ENCODE measurements at places on chromosomes 2 and 18.

DNA sequence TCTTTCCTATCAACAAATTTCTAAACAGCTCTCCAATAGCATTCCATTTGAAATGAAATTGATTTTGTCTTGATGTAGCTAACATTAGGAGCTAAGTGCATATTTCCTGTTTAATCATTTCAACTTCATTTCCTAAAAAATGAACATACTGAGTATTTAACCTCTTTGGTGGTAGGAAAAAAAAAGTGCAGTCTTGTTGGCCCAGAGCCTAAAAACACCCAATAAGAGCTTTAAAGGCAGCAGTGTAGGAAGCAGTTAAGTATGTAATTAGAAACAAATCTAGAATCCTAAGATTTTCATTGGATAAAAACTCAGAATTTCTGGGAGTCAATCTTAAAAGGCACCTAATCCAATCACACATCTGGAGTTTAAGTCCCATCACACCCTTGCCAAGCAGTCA, 71.0 kb upstream of the RBMS1 start:
- no peak for DNase-seq

GRCh38 chr2:144333143-144333555, 186.8 kb downstream of the ZEB2 start:
- DNase-seq, result no peak

- no peak for DNase-seq
Measured at GRCh38 chr2:86056590-86057331, 48.9 kb downstream of the POLR1A start.

- no peak for DNase-seq
Measured at GRCh38 chr2:142755191-142755590, 122.3 kb upstream of the KYNU start.

DNA sequence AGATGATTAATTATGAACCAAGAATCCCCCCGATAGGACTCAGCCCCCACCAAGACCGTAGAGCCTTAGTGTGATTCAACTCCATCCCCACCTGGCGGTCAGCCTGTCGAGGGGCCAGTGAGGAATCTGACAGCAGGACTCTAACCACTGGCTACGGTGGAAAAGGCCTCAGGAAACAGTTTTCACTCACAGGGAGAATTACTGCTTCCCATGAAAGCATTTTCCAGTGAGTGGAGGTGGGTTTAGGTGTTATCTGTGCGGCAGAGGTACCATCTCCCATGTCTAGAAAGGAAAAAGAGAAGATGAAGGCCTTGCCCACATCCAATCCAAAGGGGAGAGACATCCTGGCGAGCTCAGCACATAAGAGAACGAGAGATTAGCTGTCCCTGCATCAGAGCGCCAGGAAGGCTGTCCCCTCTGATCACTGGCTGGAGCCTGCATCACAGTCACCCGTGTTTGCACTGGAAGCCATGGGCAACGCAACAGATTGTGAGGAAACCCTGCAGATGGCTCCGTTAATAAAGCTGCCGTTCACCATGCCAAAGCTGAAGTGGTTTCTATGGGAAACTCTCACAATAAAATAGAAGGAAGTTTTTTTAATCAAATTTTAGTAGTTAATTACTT, 22.3 kb downstream of the COX7A2L start:
- DNase-seq, result no peak

GRCh38 chr18:35605686-35606417, 24.3 kb downstream of the GALNT1 start:
- DNase-seq, result no peak

GRCh38 chr2:23460228-23460627, 75.2 kb downstream of the KLHL29 start:
- DNase-seq, result no peak

- DNase-seq, result no peak
Measured at GRCh38 chr2:25306777-25307368, 34.9 kb downstream of the DNMT3A start.

GRCh38 chr2:120840795-120841487, 105.3 kb downstream of the GLI2 start:
- no peak for DNase-seq

GRCh38 chr18:55265984-55266383, 306.7 kb upstream of the CCDC68 start:
- DNase-seq, result no peak

DNA sequence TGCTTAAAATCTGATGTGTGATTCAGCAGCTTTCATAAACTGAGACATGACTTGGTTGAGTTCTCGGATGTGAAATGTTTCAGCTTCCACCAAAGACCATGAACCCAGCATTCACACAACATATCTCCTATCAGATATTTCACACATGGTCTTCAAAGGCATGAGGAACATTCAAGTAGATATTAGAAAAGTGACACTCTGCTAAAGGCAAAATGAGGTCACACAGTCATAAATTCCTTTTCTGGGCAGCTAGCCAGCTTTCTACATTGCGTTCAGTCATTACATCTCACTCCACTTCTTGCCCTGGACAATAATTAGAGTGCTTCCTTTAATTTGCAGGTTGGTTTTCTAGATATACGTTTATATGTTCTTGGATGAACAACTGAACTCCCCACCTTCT, 96.7 kb downstream of the GAREM1 start:
- peak; percentile 32 for DNase-seq

DNA sequence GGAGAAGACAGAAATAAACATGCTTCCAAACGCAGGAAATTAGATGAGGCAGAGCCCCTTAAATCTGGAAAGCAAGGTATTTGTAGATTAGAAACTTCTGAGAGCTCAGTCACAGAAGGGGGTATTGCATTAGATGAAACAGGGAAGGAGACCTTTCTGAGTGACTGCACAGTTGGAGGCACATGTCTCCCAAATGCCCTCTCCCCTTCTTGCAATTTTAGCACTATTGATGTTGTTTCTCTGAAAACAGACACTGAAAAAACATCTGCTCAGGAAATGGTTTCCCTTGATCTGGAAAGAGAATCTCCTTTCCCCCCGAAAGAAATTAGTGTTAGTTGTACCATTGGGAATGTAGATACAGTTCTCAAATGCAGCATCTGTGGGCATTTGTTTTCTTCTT, 33.5 kb downstream of the ZNF407 start:
- DNase-seq, result no peak

DNA sequence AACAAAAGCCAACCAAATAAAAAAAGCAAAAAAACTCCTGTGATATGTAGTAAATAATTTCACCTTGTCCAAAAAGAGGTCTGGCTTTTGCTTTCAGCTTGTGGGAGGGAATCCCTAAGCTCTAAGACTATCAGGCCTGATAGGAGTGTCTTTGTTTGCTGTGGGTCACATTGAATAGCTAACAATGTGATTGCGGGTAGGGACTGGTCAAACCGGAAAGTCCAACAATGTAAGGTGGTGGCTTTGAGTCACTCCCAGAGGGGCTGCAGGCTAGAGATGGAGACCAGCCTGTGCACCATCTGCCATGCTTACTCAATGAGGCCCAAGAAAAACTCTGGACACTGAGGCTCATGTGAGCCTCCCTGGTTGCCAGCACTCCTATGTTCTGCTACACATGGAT, 192.9 kb downstream of the TFCP2L1 start:
- DNase-seq, result peak; percentile 88

DNA sequence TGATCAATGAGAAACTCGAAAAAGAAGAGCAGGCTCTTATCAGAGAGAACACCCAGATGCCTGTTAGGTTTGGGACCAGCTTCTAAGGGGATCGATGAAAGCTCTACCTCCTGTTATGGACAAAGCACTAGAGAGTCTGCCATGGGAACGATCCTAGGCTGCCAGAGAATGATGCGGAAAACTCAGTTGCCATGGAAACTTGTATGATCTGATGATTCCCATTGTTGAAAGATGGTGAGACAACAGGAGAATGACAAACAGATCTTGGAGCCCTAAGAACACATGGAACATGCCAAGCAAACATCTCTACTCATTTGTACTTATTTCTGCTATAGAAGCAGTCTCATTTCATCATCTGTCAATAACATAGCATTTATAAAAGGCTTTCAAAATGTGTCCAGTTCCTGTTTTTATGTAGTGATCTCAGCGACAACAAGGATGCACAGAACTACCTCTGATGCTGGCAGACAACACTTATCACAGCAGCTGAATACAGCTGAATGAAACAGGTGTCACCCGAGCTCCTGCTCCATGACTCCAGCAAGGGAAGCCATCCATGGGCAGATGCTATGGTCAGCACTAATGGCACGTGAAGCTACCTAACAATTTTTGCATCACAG, 59.6 kb downstream of the NCKAP5 start:
- no peak for DNase-seq

- no peak for DNase-seq
Measured at GRCh38 chr2:148279216-148279615, 258.3 kb downstream of the MBD5 start.

DNA sequence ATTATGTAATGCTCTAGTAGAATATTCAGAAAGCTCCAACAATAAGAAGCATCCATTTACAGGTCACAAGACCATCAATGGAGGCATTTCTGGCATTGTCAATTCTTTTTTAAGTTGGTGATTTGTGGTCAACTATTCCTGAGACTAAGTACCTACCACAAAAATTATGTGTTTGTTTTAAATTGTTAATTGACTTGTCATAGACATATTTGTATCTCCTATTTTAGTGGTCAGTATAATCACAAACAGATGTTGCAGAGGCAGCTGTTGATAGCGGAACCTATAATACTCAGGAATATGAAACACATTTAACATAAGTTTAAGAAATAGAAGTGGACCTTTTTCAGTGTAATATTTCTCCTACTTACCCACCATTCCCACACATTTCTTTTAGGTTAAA, 430.1 kb downstream of the CCDC85A start:
- no peak for DNase-seq

DNA sequence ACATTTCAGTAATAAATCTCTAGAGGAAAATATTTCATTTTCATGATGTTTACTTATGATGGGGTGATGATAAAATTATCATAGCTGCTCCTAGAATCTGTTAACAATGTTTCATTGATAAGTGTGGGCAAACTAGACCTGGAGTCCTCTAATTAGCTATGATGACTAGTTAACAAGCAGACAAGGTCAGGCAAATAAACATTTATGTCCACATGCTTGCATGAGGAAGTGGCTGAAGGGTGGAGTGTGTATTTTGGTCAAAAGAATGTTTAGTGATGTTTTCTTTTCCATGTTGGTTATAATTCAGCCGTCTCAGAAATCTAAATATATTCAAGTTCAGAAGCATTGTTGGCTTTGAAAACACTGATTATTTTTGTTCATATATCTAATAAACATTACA, 99.9 kb upstream of the FN1 start:
- peak; percentile 70 for DNase-seq

DNA sequence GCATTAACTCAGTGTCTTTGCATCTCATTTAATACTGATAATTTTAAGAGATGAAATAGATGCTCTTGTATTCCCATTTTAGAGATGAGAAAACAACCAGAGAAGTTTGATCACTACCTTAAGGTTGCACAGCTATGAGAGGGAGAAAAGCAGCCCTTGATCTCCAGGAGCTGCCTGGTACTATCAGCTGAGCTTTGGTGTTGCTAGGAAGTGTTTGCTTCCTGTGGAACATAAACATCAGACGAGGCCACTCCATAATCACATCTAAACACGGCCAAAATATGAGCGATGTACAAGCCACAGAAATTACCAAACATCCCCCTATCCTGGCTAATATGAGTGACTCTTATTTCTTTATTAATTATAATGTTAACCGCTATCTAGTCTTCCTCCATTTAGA, 620 bp upstream of the WDFY1 start:
- DNase-seq, result no peak

- DNase-seq, result no peak
Measured at GRCh38 chr18:54357082-54357659, 487 bp downstream of the STARD6 start.

DNA sequence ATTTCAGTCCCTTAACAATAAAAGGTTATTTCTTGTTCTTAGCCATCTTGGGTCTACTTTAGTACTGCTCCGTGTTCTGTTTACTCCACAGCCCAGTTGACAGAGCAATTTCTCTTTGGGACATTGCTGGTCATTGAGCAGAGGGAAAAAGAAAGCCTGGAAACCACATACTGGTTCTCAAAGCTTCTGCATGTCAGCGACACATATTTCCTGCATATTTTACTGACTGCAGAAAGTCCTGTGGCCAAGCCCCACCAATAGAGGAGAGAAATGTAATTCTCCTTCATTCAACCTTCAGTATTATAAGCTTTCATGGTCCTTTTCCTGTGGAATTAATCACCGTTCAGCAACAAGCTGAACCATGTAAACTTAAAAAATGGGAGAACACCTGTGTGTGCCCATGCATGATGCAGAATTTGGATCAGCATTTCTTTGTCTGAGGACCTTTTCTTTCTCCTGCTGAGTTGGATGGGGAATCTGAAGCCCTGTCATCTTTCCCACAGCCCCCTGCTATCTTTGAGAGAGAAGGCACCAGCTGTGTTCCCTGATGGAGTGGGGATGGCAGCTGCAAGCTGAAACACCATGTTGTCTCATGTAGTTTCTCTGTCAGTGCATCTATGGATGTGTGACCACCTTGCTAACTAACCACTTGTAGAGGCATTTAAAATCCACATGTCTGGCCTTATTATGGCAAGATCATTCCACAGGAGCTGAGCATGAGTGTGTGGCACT, 431.6 kb downstream of the MEIS1 start:
- DNase-seq, result no peak

GRCh38 chr2:149745396-149746230, 158.0 kb upstream of the MMADHC start:
- no peak for DNase-seq

GRCh38 chr2:58702302-58702885, 461.3 kb upstream of the FANCL start:
- no peak for DNase-seq

DNA sequence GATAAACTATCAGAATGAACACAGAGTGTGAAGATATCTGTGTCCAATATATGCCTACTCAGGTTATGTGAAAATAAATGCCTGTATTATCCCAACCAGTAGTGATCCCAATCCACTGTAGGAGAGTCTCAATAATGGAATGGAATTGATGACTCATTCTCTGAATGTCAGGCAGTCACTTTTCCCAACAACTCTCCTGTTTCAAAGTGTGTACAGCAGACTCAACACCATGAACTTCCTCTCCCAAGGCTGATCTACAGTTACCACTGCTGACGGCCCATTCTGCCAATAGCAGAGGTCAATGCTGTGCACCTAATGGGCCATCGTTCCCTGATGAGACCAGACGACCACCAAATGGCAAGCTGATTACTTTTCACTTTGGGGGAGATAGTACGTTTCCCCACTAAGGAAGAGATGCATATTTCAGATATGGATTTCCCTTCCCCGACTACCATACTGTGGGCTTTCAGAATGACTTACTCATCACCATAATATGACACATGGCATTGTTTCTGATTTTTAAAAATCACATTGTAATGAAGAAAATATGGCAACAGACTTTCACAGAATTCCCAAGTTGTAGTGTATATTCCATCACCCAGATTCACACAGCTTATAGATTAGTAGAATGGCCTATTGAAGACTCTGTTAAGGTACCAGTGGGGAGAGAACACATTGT, 601.7 kb upstream of the VRK2 start:
- no peak for DNase-seq

DNA sequence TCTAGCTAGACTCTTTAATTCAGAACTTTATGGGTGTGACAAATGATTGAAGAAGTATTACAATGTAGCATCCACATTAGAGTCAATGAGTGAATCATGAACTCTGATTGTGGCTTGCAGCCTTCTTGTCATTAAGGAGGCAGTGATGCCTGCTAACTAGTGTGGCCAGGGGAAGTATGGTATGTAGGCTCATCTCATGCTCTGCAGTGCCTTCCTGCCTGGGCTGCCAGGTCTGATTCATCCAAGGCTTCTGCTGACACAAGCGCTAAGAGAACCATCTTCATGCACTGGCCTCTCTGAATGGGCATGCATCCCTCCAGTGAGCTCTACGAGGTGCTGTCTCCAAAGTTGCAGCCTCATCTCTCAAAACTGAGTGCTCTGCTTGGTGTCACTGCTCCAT, 144.3 kb downstream of the MTCL1 start:
- DNase-seq, result no peak

All from PC-9 (cell line).